Regular cardiac myocyte (primary cell): ENCODE measurements at places on chromosomes 13 and 19. TPM values are rescaled to one million over a fixed set of nuclear protein-coding genes. Genes with fewer than 3 reads are reported as not detected.

C1QTNF9 gene
- total RNA-seq: not detected in 2 replicates

DKKL1 gene
- not detected in 2 replicates for total RNA-seq

UQCR11 gene
- total RNA-seq: 58.1 and 76.7 TPM in 2 replicates

CYP2S1 gene
- under 0.01 and 1.3 TPM in 2 replicates for total RNA-seq

DAND5 gene
- not detected in 2 replicates for total RNA-seq

STOML3 gene
- not detected in 2 replicates for total RNA-seq

ADGRE2 gene
- under 0.01 and 2.9 TPM in 2 replicates for total RNA-seq

SYCN gene
- not detected in 2 replicates for total RNA-seq

CD177 gene
- under 0.01 and 0.28 TPM in 2 replicates for total RNA-seq

INAFM1 gene
- total RNA-seq: 2.1 and 2.3 TPM in 2 replicates

CBY2 gene
- total RNA-seq: not detected in 2 replicates
